ENCODE measurements at places on chromosomes 1 and 21.

- DNase-seq: no peak
These were observed 79.1 kb downstream of the POFUT2 start for GRCh38 chr21:45208627-45208951.

DNA sequence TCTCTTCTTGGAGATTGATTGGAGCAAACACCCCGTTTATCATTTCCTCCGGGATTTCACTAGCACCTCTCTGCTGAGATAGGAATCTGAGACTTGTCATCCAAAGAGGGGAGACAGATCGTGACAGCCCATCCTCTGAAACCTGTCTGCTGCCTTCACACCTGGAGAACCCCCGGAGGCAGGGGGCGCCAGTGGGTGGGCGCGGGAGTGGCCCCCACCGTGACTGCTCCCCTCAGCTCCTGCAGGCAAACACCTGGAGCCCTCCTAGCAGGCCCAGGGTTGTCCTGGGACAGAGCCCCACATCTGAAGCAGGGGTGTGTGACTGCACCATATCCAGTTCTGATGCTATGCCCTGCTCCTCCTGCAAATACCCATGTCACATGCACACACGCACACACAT, 209.5 kb upstream of the POU3F1 start:
- no peak for DNase-seq

- DNase-seq: peak; percentile 77
These were observed 15.2 kb downstream of the ITPKB start for GRCh38 chr1:226723657-226724532.

DNA sequence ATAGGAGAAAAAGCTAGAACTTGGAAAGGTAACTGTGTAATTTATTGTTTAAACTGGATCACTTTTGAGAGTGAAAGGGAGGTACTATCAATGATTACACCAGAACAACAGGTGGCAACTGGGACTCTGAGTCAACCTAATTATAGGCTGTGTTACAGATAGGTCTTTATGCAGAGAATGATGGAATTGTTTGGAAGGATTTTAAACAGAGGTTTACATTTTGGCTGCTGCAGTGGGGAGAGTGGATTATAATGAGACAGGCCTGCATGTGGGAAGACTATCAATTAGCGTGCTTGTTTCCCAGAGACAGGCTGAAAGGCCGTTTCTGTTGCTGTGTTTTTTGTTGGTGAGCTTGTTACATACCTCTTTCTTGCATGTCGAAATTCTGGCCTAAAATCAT, 432.9 kb downstream of the PLA2G4A start:
- DNase-seq: peak; percentile 78

GRCh38 chr1:81550753-81551152, 250.0 kb upstream of the ADGRL2 start:
- peak; percentile 24 for DNase-seq

GRCh38 chr1:36055706-36056105, 28.2 kb upstream of the TEKT2 start:
- no peak for DNase-seq

GRCh38 chr1:228487336-228488124, at the start of gene RNF187:
Gene RNF187 (plus strand): TSS chr1:228487382.
- DNase-seq: peak; percentile 68

- DNase-seq: no peak
These were observed 7.7 kb downstream of the CACNA1E start for GRCh38 chr1:181490740-181491712.

- DNase-seq: no peak
These were observed 4.5 kb downstream of the TRAF5 start for GRCh38 chr1:211331011-211331709.

DNA sequence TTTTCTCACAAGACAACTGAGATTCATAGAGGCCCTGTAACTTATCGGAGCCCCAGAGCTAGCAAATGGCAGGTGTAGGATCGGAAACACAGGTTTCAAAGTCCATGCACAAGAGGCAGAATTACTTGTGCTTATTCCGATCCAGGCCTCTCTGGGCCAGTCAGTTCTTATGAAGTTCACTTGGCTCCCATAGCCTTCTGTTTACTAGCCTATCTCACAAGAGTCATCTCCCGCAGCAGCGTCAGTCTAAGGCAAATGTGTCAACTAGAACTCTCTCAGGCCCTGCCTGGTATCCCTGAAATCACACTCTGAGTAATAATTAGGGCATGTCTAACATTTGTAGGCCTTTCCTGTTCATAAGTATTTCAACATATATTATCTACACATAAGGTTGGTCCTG, 43.3 kb downstream of the PHC2 start:
- no peak for DNase-seq

DNA sequence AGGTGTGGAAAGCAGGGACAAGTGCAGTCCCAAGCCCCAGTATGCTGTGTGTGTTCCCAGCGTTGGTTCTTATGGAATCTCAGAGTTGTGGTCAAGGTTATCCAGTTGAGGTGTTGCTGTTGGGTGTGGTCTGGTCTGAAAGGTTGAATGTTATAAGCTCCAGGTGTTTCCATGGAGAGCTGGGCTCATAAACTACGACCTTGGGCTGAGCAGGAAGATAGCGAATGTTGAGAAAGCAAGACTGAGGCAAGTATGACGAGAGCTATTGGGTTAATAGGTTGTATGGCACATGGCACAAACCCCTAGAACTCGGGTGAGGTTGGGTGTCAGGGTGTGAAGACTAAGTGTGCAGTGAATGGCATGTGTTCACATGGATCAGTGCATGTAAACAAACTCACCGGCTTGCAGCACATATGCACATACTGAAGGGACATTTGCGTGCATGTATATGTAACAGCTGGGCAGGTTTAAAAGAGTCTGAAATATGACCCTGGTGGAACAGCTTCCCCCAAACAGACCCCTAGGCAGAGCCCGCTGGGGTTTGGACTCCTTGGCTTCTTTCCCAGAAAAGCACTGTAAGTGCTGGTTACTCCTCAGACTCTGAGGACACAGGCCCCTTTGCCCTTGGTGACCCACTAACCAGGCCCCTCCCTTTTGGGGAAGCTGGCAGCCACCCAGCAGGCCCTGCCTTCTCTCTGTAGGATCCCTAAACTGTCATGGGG, 117.5 kb downstream of the NAV1 start:
- DNase-seq: peak; percentile 74

DNA sequence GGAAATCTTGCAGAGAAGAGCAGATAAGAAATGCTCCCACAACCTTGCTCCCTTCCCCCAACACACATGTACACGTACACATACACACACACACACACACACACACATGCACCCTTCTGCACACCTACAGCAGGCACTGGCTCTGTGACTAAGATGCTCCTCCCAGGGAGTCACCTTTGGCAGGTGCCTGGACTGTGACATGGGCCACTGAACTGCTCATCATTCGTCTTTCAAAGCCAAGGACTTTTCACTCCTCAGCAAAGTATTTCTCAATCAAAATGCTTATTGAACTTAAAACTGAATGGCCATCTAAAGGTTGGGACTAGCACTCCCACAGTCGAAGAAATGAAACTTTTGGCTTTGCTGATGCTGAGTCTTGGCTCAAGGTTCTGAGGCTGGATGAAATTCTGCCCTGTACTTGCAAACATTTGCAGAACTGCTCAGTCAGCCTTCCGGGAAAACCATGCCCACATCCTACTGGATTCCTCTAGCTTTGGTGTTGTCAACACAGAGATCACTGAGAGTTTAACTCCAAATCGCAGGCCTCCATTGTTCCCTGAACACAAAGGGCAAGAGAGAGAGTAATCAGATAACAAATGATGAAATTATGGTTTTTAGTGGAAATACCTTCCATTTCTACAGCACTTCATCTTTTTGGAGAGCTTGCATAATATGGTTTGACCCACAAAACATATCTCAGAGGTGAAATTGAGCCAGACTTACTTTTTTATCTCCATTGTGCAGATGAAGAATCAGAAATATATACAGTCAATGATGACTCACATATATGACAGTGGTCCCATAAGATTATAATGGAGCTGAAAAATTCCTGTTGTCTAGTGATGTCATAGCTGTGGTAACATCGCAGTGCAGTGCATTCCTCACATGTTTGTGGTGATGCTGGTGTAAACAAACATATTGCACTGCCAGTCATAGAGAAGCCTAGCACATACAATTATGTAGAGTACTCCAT, 72.4 kb upstream of the BCAR3 start:
- no peak for DNase-seq

All from NCI-H1417 (cell line).